ENCODE measurements at places on chromosomes 2 and 18. TPM values are rescaled to one million over a fixed set of nuclear protein-coding genes. Genes with fewer than 3 reads are reported as not detected.
A peak's percentile ranks its signal among the peaks of the same experiment; 100 is the strongest.

DNA sequence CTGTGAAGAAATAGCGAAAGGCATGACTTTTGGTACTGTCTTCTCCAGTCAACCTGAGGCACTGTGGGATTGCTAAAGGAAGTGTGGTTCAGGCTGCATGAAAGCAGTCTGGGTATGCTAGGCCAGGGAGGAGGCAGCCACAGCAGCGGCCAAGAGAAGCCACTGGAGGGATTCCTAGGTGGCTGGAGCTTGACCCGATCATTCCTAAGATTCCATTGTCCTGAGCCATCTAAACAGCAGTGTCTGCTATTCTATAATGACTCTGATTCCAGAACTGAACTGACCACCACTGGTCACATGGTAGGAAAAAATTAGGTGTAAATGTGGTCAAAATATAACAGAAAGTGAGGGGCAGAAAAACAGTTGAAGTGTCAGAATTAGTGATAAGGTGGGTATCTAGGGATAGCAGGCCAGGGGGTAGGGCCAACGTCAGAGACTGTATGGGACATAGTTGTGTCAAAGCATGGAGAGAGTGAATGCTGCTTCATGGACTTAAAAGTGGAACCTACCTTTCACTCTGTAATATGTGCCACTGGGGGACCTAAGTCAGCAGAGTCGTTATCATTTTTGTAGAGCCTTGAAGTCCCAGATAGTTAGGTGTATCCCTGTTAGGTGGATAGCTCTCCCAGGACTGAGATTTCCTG, 204.6 kb downstream of the CTNNA2 start:
- peak; percentile 2 for DNase-seq

DNA sequence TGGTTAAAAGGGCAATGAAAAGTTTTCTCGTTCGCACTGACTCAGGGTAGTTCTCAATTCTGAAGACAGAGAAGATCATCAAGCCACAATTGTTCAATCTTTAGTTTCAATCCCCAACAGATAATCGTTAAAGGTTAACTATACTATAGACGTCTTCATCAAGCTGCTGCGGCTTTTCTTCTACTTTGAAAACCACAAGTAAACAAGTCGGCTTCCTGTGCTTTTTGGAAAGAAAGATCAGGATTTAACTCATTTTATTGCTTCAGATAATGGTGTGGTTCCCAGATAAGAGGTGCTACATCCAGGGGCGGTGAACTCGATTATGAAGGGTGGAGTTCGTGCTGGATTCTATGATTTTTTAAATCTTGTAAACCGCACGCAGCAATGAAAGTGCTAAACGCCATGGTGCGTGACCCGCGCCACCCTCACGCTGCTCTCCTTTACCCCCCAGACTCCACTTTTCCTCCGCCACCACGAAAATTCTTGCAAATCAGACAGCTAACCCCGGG, 545 bp upstream of the CDCA7 start:
- no peak for DNase-seq

DNA sequence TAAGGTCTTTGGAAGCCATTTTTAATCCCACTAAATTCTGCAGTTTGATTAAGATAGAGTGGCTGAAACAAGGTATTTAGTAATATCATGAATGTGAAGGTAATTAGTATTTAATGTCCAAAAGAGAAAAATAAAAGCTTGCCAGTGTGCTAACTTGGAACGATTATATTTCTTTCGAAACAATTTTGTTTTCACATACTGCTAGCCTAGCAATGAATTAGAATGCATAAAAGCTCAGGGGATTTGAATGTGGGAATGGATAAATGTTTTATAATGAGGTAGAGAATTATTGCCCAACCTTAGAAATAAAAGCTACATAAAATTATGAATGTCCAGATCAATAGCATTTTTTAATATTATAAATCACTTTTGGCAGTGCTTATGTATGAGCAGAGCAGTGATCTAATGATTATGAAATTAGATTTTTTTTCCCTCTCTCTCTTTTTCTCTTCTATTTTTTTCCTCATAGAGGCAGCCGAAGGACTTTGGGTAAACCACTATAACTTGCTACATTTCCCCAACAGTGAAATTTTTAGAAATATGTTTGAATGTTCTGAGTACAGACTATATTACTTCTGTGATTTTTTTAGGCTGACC, 75.5 kb downstream of the PLCL1 start:
- no peak for DNase-seq

GRCh38 chr2:42795841-42796301, 3.5 kb upstream of the HAAO start:
- DNase-seq: no peak

DNA sequence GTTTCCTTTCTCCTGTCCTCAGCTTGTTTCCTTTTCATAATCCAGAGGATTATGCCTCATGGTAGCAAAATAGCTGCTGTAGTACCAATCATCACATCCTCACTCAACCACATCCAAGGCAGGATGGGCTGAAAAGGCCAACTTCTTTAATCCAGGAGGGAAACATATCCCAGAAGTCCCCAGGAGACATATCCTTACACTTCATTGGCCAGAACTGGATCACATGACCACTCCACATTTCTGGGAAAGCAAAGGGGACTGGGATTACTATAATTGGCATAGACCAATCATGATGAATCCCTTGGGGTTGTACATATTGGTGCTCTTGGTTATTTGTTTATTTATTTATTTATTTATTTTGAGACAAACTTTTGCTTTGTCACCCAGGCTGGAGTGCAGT, 54.0 kb upstream of the LYPD6B start:
- DNase-seq: no peak

GRCh38 chr2:217611626-217612127, 391.1 kb downstream of the TNS1 start:
- DNase-seq: no peak

The EIF2B4 gene
- 49.7 TPM for polyA plus RNA-seq

The CRACDL gene
- polyA plus RNA-seq: 2.8 TPM

- DNase-seq: no peak
These were observed 3.2 kb upstream of the FEV start for GRCh38 chr2:218988164-218988563.

- DNase-seq: no peak
These were observed 29.0 kb downstream of the LGALSL start for GRCh38 chr2:64482765-64483504.

GRCh38 chr2:43777306-43777926, 3.6 kb downstream of the DYNC2LI1 start:
- no peak for DNase-seq

DNA sequence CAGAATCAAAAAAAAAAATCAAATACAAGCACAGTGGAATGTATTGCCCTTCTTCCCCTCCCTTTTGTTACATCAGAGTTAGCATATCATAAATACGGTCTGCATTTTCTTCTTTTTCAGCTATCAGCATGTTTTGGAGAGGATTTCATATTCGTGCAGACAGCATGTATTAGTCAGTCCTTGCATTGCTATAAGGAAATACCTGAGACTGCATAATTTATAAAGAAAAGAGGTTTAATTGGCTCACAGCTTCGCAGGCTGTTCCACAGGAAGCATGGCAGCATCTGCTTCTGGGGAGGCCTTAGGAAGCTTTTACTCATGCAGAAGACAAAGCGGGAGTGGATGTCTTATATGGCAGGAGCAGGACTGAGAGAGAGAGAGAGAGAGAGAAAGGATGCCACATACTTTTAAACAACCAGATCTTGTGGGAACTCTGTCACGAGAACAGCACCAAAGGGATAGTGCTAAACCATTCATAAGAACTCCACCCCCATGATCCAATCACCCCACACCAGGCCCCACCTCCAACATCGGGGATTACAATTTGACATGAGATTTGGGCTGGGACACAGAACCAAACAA, 8.9 kb downstream of the IL1B start:
- no peak for DNase-seq

- no peak for DNase-seq
These were observed 30.3 kb downstream of the SERPINE2 start for GRCh38 chr2:224008702-224009261.

DNA sequence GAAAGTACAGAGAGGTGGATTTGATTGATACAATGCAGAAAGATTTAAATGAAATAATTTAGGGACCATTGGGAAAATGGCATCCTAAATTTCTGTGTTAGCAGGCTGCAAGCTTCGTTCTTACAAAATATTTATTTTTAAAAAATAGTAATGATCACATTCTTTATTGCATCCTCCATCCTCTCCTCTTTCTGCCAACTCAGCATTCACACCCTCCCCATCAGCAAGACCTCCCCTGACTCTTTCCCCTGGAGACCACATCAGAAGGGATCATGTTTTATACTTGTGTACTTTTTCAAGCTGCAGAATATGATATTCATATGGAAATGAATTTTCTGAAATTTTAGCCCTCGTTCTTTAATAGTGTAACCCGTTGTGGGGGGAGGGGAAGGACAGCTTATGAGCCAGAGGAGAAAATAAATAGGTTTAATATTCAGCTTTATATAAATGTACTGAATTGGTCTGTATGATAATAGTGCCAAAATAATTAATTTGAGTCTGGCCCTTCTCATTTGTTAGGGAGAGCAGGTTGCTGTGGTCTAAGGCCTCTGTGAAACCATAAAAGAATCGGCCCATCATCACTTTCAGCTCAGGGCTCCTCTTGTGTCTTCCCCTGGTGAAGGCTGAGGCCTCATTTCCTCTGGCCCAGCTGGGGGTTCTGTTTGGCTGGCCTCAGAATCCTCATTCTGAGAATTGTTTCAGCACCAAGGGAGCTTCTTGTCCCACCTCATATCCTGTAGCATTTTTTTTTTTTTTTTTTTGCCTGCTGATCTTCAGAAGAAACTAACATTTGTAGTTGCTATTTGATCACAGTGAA, 330.8 kb downstream of the TXNL1 start:
- DNase-seq: no peak

DNA sequence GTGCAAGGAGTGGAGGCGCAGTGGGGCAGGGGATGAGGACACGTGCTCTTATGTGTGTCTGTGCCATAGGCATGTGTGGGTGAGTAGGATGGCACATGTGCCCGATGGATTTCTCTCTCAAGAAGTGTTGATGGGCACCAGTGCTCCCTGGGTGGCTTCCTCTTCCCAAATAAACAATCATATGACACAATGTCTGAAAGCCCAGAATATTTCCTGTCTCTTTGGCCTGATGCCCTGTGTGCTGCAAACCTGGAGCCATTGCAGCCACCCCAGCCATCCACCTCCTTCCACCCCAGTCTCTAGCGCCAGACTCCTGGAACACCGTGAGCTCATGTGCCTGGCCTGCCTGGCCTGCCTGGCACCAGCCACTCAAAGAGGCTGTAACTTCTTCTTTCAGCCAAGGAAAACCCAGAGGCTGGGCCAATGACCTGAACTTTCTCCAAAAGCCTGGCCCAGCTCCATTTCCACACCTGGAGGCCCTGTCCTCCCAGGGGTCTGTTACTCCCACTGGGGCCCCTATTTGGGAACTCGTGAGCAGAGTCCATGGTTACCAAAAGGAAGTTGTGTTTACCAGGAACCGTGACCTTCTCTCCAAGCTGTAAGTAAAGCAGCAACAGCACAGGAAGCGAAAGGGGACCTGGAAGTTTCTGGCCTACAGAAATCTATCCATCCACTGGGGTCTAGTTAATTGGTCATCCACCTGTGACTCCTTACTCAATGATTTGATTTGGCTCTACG, 9.5 kb upstream of the ZBTB7C start:
- DNase-seq: no peak

DNA sequence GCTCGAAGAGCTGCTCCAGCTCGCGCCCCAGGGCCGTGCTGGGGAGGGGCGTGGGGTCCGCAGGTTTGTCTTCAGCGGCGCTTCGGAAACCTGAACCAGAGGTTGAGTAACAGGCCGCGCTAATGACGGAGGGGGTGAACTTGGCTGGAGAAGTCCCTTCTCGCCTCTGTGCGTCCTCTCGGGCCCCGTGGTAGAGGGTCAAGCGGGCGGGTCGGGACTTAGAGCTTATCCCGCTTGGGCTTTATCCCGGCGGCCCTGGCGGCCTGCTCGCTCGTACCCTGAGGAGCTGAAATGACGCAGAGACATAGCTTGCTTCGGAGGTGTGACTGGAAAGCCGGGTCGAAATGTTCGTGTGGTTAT, 479 bp downstream of the RNMT start:
- DNase-seq: peak; percentile 36

DNA sequence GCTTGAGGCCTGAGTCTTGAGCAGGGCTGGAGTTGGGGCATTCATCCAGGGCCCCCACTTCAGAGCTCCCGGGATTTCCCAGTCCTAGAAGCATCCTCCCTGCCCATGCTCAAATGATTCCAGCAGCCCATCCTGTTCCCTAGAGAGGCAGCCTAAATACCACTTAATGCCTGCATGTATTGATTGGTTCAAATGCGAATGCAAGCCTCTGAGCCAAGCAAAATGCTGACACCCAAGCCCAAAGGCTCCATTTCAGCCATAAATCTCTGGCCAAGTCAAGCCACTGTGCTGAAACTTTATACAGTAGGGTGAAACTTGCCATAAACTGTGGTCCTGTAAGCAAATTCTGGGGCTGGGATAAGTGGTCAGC, 279.8 kb downstream of the CLIP4 start:
- DNase-seq: no peak

The TET3 gene
- polyA plus RNA-seq: 24.8 TPM

GRCh38 chr2:197054437-197054836, 127.9 kb upstream of the PGAP1 start:
- no peak for DNase-seq

Measured in renal cortex interstitium (tissue), 15 donors.